ENCODE measurements at places on chromosomes 1 and 21.

GRCh38 chr21:16302851-16303282, 573.1 kb downstream of the USP25 start:
- no peak for DNase-seq

DNA sequence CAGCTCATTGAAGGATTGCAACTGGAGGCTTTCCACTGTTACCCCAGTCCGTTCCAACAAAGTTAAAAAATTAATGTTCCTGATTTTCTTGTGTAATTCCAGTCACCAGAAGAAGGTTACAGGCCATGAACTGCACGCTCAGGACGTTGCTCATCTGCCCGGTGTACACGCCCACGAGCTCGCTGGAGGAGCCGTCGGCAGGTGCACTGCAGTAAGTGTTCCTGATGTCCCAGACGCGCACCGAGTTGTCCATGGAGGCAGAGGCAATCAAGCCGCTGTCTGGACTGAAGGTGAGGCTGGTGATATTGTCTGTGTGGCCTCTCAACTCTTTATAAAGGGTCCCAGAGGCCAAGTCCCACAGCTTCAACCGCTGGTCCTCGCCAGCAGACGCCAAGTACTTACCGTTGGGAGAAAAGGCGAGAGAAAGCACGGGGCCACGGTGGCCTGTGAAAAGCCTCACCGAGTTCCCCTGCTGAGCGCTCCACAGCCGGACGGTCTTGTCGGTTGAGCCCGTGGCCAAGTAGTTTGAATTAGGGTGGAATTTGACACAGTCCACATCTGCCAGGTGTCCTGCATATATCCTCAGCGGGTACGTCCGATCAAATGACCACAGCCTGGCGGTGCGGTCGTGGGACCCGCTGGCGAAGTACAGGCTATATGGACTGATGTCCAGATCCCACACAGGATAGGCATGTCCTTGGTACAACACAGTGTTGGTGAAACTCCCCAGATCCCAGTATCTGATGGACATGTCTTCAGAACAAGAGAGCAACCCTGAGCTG, 31.5 kb downstream of the TAF5L start:
- no peak for DNase-seq

GRCh38 chr1:231211005-231211857, 29.8 kb upstream of the GNPAT start:
- peak; percentile 96 for DNase-seq

DNA sequence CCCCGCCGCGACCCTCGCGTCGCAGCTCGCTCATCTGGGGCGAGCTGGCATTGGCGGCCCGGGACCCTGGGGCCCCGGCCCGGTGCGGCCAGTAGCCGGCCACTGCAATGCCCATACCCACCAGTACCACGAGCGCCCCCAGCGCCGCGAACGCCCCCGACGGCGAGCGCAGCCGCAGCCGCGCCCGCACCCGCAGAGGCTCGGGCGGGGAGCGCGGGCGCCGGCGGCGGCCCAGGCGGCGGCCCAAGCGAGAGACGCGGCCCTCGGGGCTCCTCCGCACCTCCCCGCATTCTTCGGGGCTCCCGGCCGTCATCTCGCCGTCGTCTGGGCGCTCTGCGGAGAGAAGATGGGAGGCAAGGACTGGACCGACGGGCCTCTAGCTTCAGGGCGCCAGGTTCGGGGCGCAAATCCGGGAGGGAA, 2.2 kb downstream of the TMEM200B start:
- DNase-seq, result no peak

GRCh38 chr21:32198384-32198783, 80.5 kb downstream of the MIS18A start:
- DNase-seq, result no peak

DNA sequence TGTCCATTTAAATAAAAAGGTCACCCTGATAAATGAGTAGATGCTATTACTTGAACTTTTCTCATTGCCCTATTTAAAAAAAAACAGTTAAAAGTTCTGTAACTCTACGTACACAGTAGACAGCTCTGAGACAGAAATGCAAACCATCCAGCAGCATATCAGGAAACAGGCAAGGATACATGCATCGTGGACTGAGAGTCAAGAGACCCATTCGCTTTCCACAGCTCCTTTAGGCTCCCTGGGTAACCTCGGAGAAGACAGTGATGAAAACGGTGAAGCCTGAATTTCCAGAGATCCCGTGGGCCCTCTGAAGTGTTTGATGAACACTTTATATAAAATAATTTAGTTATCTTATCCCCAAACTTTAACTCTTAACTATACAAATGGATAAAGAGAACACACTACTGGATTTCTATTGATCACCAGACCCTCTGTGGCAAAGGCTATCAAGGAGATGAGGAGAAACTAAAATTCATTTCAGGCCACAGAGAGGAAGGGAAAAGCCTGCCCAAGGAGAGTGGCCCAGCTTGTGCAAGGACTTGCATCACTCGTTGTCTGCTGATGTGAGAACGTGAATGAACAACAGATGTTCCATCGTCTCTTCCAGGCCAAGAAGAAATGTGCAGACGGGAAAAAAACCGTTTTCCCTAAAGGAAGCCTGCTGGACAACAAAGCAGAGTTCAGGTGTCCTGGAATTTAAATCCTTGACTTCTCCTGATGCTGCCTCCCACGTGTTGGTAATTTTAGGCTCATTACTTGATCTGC, 131.0 kb downstream of the TGFBR3 start:
- no peak for DNase-seq

GRCh38 chr1:10908266-10908665, 104.2 kb upstream of the TARDBP start:
- no peak for DNase-seq

GRCh38 chr1:178634445-178634844, 90.6 kb upstream of the RALGPS2 start:
- no peak for DNase-seq

GRCh38 chr1:11320153-11320936, 47.3 kb downstream of the UBIAD1 start:
- peak; percentile 65 for DNase-seq

GRCh38 chr1:184462155-184462554, 75.3 kb downstream of the C1orf21 start:
- no peak for DNase-seq

- DNase-seq, result no peak
These were observed 32.1 kb downstream of the JAK1 start for GRCh38 chr1:64934115-64934877.

DNA sequence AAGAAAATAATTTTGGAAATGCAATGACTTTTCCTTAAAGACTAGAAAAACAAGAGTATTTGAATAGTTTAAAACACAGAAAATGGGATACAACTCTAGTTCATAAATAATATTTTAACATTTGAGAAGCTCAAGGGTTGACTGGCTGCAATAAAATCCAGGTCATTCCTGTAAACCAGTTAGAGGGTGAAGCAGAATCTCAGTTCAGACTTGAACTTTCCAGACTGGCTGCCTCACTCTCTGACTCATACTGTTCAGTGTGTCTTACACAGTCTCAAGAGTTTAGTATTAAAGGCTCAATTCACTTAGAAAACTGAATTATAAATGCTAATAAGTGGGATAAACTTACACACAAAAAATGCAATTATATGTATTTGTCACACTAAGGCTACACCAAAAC, 89.9 kb downstream of the RAVER2 start:
- DNase-seq, result no peak

- DNase-seq, result no peak
These were observed 203.2 kb downstream of the FGGY start for GRCh38 chr1:59499943-59500569.

DNA sequence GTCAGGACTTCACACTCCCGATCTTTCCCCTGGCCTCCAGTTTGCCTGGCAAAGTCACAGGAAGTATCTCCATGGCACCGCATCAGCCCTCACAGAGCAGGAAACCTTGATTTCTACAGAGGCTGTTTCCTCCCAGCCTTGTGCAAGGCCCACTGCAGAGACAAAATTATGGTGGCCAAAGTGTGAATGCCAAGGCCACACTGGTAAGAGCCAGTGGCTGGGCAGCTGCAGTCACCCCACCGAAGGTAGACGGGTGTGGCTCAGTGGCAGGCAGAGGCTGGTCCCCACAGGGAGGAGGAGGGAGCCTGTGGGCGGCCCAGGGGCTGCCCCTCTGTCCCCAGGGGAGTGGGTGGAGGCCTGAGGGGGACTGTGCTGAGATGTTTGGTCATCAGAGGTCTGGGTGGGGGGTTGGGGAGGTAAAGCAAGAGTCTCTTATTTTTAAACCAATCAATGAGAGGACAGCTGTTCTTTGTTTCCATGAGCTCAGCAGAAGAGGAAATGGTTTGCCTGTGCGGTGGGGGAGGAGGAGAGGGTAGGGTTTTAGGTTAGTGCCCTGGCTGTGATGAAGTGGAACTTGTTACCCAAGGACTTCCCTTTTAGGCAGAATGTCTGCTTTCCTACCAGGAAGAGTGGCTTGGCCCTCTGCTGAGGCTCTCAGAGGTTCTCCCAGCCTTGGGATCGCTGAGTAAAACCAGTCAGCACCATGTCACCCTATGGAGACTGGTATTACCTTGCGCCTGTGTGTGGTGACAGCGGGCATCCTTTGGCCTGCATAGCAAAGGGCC, 18.0 kb upstream of the BTG2 start:
- peak; percentile 79 for DNase-seq

- no peak for DNase-seq
These were observed 1.8 kb upstream of the MEX3A start for GRCh38 chr1:156083800-156084790.

GRCh38 chr1:102852613-102853012, 255.7 kb downstream of the COL11A1 start:
- no peak for DNase-seq

GRCh38 chr21:42102991-42103390, 31.9 kb downstream of the UMODL1 start:
- DNase-seq, result no peak

DNA sequence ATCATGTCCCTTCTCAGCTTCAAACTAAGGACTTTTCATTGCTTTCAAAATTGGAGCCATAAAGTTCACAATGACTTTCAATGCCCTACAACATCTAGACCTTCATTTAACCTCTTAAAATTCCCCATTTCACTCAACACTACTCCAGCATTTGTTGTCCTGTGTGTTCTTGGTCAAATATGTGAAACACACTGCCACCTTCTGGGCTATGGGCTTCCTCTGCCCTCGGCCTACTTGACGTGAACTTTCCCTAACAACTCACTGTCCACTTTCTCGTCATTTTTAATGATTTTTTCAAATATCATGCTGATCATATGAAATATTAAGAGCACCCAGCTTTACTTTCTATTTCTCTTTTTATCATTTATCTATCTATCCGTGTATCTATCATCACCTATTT, 2018.4 kb downstream of the NCAM2 start:
- no peak for DNase-seq

DNA sequence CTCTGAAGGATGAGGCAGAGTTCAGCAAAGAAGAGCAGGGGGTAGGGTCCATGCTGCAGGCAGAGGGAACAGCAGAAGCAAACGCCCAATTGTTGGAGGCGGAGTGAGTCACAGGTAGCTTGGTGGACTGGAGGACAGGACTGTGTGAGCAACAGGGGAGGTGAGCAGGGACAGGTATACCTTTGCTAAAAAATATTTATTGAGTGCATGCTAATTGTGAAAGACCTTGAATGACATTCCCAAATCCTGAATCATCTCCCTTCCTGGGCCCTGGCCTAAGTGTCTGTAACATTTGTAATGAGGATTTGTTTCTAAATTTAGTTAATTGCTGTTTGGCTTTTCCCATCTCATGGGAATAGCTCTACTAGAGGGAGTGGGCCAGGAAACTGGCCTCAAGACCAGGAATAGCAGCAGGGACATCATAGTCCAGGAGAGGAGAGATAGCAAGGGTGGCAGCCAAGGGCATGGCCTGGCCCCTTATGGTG, 123.7 kb downstream of the FOXD2 start:
- no peak for DNase-seq

- DNase-seq, result no peak
These were observed 10.6 kb downstream of the RXRG start for GRCh38 chr1:165434281-165434680.

DNA sequence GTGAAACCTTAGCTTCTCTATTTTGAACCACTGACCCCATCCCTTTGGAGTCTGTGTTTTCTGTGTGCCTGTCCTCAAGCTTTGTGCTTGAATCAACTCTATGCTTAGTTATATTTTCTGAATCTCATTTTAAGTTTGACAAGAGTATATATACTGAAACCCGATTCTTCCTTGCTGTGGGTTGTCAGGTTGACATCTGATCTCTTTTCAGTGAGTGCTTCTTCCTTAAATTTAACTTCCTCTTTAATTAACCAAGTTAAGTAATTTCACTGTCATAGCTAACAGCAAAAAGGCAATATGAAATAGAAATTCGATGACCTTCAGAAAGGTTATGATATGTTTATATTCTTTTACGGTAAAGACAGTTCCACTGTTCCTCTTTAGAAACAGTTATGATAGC, 69.4 kb downstream of the C1orf21 start:
- no peak for DNase-seq

- no peak for DNase-seq
These were observed 367.7 kb upstream of the NEGR1 start for GRCh38 chr1:72649991-72650390.

- no peak for DNase-seq
These were observed 20.8 kb downstream of the CC2D1B start for GRCh38 chr1:52345252-52345651.

- DNase-seq, result no peak
These were observed 500.6 kb downstream of the DISC1 start for GRCh38 chr1:232127190-232127589.

- no peak for DNase-seq
These were observed 7.9 kb downstream of the FYB2 start for GRCh38 chr1:56811331-56811730.

GRCh38 chr1:233294913-233295236, 650 bp downstream of the PCNX2 start:
- DNase-seq, result no peak

DNA sequence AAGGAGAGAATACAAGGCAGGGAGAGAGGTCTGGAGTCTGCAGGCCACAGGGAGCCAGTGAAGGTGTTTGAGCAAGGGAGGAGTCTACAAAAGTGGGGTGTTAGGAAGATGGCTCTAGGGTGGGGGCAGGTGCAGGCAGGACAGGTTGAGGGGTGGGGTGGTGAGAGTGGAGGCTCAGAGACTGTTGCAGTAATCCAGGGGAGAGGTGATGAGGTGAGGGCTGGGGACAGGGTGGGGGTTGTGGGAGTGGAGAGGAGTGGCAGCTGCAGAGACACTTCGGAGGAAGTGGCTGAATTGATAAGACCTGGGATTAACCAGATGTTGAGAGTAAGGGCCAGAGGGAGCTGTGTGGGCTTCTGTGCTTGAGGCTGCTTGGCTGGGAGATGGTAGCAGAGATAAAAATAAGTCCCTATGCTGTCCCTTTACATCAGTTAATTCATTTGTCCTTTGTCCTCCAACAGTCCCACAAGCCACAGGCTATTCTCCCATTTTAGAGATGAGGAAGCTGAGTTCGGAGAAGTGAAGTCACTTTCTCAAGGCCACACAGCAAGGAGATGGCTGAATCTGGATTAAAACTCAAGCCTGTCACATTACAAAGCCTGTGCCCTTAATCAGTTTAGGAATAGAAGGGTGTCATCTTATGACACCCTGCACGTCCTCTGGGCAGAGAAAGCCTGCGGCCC, 54.8 kb upstream of the SYNC start:
- no peak for DNase-seq

- no peak for DNase-seq
These were observed 20.0 kb upstream of the BRDT start for GRCh38 chr1:91929250-91929649.

DNA sequence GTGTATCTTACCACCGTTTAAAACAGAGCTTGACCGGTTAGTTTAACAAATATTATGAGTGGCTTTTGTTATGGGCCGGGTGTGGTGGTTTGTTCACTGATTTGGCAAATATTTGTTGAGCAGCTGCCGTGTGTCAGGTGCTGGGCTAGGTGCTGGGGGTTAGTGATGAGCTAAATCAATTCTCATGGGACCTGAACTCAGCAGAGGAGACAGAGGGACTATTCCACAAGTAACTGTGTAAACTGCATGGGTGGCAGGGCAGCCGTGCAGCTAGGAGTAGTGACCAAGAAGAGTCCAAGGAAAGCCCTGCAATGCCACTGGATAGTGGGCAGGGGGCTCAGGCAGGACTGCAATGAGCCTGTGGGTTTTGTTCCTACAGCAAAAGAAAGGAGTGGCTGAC, 11.2 kb upstream of the C2CD2 start:
- DNase-seq, result no peak
